Kidney glomerular epithelial cell (primary cell): ENCODE measurements at places on chromosomes 3 and 15.

- DNase-seq = no peak
Observed at GRCh38 chr15:72992841-72993252, 59.4 kb upstream of the NEO1 start.

- peak; percentile 50 for DNase-seq
Observed at GRCh38 chr3:149621218-149622005, 36.4 kb downstream of the WWTR1 start.

DNA sequence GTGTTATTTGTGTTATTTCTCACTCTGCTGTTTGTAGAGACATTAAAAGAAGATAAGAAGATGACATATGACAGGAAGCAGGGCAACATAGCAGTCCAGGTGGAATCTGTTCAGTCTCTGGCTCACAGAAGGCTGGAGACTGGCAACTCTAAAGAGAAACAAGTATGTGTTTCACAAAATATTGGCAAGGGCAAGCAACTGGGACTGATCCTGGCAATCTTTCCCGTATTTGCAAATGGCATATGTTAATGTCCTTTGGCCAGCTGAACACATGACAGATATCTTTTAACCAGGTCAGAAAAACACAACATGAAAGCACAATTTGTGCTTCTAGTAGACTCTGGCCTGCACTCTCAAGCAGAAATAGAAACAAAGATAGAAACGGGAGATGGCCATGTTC lies 1354.1 kb upstream of the EPHA6 start:
- no peak for DNase-seq

DNA sequence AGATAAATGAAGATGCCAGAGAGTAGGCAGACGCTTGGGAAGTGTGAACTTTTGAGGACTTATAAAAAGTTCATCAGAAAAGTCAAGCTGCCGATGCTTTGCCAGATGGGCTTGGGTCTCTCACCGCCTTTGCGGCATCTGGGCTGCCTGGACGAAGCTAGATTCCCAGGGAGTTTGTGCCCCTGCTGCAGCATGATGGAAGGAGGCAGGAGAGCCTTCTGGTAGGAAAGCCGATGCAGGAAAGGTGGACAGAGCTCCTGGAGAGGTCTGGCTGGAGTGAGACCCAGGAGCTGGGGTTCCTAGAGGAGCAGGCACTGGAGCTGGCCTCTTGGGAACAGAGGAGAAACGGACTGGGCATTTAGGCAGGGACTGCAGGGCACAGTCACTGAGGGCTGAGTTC lies 51.9 kb upstream of the ATP2B2 start:
- DNase-seq = no peak

DNA sequence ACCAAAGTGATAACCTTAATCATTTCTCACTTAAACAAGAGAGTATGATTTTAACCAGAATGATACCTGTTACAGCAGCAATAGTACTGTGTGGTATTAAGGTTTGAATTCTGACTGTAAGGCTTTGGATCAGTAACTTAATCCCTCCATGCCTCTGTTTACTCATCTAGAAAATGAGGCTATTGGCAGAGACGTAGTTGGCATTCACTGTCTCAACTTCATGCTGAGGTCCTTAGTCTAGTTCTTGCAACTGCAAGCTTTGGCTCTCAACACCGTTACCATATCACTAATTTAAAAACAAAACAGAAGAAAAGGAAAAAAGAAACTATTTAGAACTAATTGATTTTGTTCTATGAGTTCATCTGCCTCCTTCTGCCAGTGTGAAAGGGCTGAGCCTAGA lies 875.4 kb downstream of the MCTP2 start:
- DNase-seq = no peak

DNA sequence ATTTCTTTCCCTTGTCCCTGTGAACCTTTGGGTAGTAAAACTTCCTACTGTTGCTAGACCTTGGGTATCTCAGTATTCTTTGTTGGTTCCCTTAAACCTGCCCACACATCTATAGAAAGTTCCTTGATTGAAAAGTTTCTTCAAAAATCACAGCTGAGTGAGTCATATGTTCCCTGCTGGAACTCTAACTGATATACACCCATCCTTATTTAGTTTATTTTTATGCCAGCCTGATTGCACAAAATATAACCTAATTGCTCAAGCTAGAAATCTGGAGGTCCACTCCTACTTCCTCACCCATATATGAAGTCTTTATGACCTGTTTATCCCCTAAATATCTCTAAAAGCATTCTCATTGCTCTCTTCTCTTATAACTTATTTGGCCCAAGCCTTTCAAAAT lies 13.7 kb upstream of the GJD2 start:
- no peak for DNase-seq

- no peak for DNase-seq
Observed at GRCh38 chr3:129330409-129330808, 51.7 kb downstream of the HMCES start.

DNA sequence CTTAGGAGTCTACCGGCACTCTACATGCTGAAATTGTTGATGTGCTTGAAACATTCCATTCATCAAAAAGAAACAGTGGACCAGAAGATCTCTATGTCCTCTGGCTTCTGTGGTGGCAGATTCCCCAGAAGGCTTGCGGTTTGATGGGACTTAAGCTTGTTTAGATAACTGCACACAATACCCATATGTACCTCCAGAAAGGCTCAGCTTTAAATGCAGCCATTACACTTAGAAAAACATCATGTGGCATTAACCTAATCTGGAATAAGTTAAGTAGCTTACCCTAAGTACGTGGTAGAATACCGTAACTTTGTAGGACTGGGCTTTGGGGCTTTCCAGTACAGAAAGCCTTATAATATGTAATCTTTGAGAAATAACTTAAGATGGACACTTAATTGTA lies 187.3 kb downstream of the RBMS3 start:
- no peak for DNase-seq

DNA sequence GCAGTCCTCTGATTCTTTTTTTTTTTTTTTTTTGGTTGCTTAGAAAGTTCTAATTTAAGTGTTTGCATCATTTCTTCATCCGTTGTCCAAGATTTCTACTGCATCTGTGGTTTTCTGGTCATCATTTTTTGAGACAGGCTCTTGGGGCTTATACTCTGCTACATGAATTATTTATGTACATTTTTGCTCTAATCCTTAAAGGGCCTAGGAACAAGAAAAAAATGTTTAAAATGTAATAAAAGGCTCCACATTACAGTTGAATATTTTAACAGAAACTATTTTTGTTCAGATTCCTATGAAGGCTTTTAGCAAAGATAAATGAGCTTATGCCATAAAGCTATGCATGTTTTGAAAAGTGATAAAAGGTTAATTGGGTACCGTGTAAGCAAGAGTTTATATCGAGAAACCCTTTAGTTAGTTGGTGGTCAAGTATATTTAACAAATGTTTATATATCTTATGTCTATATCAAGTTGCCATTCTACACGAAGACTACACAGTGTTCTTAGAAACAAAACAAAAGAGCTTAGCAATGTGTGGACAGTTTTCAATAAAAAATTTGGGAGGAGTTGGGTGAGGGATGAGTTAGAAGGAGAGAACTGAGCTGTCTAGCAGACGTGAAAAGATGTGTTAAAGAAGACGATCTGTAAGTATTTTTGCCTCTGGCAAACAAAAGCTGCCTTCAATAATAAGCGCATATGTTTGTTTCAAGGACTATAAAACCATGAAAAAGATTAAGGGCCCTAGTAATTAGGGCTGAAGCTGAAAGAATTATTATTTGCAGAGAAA lies 563.6 kb upstream of the NAALADL2 start:
- DNase-seq = no peak

DNA sequence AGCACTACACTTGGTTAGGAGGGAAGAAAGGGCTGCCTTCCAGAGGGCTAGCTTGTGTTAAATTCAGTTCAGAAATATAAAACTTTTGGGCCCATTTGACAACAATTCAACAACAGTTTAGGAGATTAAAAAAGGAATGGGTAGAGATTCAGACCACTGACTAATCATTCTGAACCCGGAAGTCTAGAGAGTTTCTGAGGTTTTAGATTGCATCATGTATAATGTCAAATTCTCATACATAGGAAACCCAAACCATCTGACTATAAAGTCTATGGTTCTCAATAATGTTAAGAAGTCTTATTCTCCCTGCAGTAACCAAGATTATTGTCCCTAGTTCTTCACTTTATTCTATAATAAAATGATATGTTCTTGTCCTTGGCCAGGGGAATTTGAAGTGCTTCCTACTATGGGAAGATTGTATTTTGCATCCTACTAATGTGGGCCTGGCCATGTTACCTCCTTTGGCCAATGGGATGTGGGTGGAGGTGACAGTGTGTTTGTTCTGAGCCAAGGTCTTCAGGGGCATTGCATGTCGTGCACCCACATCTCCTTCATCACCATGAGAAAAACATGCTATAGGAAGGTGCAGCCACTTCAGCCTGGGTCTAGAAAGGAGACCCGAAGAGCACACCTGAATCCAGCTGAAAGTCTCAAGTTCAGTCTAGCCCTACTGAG lies 66.4 kb upstream of the CCNL1 start:
- DNase-seq = no peak

GRCh38 chr15:64696481-64696880 lies 78.9 kb downstream of the RBPMS2 start:
- no peak for DNase-seq

GRCh38 chr3:122030381-122031122 lies 8.5 kb upstream of the ILDR1 start:
- DNase-seq = no peak

GRCh38 chr3:120473389-120473788 lies 22.6 kb upstream of the FSTL1 start:
- DNase-seq = no peak

- no peak for DNase-seq
Observed at GRCh38 chr3:187167777-187168176, 28.5 kb upstream of the RPL39L start.

DNA sequence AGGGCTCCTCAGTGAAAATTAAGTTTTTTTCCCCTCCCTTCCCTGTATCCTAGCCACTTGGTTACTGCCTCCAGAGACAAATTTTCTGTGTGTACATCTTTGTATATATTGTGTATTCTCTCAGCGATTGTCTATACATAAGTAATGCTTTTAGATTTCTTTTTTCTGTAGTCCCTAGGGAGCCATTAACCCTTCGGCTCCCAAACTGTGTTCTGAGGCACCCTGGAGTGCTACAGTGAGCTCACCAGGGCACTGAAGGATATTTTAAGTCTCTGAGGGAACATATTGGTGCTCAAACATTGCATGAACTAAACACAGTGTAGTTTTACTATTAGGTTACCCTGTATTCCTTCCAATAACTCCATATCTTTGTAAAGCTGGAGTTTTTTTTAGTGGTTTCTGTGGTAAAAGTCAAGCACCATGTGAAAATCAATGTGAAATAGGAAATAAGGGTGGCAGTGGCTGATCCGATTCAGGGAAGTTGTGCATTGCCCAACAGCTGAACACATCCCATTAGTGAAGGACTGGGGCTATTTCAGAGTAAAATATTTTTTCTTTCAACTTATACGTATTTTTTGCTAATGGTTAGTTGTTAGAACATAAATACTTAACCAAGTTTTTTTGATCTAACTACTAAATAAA lies 43.0 kb downstream of the USP13 start:
- no peak for DNase-seq

- peak; percentile 19 for DNase-seq
Observed at GRCh38 chr3:101963902-101964362, 114.6 kb downstream of the NFKBIZ start.

- no peak for DNase-seq
Observed at GRCh38 chr3:62035402-62036057, 337.8 kb downstream of the FEZF2 start.

DNA sequence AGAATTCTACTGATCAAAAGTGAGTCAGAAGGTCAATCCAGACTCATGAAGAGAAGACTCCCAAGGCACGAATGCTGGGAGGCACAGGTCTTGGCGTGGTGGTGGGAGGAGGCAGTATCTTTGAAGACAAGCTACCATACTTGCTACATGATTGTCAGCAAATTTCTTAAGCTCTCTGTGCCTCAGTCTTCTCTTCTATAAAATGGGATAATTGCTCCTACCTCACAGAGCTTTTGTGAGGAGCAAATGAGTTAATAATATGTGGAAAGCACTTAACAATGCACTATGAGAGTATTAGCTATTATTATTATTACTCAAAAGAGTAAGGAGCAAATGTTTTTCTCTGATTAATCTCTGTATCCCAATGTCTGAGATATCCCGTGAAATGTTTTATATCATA lies 36.2 kb downstream of the EHD4 start:
- DNase-seq = no peak
